ENCODE measurements at places on chromosomes 12 and 14. TPM values are rescaled to one million over a fixed set of nuclear protein-coding genes. Genes with fewer than 3 reads are reported as not detected.

- no peak overlapping the region for H3K27ac ChIP-seq
- no peaks in the 10 kb centered on the region for H3K36me3 ChIP-seq
- no peak for DNase-seq
- H3K4me1 ChIP-seq: no peaks in the 10 kb centered on the region
Observed at GRCh38 chr14:81728447-81728846, 194.8 kb upstream of the SEL1L start.

GRCh38 chr14:90388437-90388836 is 8.4 kb upstream of the CALM1 start:
- peaks cover 17% of the 10 kb centered on the region for H3K4me1 ChIP-seq
- no peak for DNase-seq
- H3K27ac ChIP-seq: no peak overlapping the region

DNA sequence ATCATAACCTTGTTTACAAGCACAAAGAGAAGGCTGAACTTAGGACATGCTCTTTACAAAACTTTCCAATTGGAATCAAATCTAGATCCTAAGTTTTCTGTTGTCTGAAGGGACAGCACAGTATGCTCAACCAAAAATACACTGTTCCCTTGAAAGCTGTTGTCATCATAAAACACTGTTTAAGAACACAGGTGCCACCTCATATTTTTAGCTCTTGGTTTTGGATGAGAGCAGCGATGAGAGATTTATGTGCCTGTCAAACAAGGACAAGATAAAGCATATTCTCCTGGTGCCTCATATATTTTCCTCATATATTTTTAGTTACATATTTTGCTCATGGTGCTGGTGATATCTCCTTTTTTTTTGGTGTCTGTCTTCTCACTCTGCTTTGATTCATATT is 788.4 kb downstream of the AACS start:
- H3K27ac ChIP-seq: no peak overlapping the region
- H3K27me3 ChIP-seq: no peaks in the 10 kb centered on the region
- no peak for DNase-seq
- no peaks in the 10 kb centered on the region for H3K4me1 ChIP-seq
- no peaks in the 10 kb centered on the region for H3K36me3 ChIP-seq

DNA sequence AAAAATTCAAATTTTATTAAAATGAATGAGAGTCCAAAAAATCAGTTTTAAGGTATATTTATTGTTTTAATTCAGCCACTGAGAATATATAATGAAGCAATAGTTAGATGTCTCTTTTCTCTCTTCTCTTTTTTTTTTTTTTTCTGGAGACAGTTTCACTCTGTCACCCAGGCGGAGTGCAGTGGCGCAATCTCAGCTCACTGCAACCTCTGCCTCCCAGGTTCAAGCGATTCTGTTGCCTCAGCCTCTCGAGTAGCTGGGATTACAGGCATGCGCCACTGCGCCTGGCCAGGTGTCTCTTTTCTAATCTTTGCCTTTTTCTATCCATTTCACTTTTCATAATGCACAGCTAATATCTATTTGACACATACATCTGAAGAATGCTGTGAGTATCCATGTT is 307.1 kb upstream of the RGS6 start:
- no peak overlapping the region for H3K27ac ChIP-seq
- H3K36me3 ChIP-seq: peaks cover 25% of the 10 kb centered on the region
- no peaks in the 10 kb centered on the region for H3K4me1 ChIP-seq
- no peaks in the 10 kb centered on the region for H3K27me3 ChIP-seq
- no peak for DNase-seq

- H3K4me3 ChIP-seq: no peak overlapping the region
- H3K4me1 ChIP-seq: no peaks in the 10 kb centered on the region
- no peak overlapping the region for H3K27ac ChIP-seq
- no peaks in the 10 kb centered on the region for H3K27me3 ChIP-seq
Observed at GRCh38 chr14:89849931-89850330, 104.6 kb downstream of the EFCAB11 start.

DNA sequence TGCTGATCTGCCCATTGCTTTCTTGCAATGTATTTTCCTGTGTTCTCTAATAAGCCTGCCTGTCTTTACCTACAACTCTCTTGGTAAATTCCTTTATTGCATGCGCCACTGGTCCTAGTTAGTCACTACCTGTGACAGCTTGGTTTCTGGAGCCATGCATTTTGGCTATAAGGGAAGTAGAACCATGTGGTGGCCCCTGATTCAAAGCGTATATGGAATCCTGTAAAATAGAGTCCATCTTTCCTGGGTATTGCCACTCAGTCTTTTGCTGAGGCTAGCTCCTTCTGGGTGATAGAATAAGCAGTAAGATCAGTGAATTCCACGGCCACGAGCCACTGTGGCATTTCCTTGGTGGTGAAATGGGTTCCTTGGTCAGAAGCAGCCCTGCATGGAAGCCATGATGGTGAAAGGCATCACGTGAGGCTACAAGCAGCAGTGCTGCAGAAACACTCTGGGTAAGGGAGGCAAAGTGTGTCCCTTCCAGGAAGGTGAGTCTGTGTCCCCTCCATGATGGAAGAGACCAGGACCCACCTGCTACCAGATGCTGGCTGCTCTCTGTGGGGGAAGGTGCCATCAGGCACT is 19.6 kb downstream of the TNFAIP2 start:
- no peak overlapping the region for H3K27ac ChIP-seq
- DNase-seq: no peak

DNA sequence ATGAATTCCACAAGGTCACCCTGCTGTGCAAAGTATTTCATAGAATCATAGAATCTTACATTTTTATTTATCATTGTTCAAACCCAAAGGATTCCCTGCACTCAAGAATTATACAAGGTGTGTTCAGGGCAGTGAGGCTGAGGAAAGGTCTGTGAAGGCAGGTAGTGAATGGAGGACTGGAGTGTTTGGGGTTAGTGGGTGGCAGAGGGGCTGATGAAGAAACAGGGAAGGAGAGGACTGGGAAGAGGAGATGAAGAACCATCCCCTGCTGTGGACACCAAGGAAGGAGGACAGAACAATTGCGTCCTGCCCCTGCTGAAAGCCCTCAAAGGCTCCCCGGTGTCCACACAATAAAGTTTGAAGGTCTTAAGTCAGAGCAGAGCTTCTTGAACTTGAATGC is 10.8 kb upstream of the BCDIN3D start:
- no peak overlapping the region for H3K4me3 ChIP-seq
- H3K27ac ChIP-seq: no peak overlapping the region
- no peak for DNase-seq
- H3K4me1 ChIP-seq: no peaks in the 10 kb centered on the region
- no peaks in the 10 kb centered on the region for H3K36me3 ChIP-seq

DNA sequence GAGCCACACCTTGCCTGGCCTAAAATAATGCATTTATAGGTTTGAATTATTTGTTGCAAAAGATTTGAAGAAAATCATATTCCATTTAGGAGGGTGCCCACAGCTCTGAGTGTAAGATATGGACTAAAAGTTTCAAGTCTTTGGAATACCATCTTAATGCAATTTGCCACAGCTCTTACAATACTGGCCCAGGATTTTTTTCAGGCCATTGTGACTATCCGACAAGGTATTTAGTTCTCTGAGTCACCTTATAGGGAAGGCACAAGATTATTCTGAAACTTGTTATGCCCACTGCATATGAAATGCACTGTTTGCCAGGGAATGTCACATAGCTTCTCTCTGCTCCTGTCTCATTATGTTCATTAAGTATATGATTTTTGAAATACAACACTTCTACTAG is 29.6 kb upstream of the SLC6A13 start:
- no peaks in the 10 kb centered on the region for H3K27me3 ChIP-seq
- DNase-seq: no peak
- peaks cover 33% of the 10 kb centered on the region for H3K36me3 ChIP-seq
- no peak overlapping the region for H3K27ac ChIP-seq
- H3K4me3 ChIP-seq: no peak overlapping the region

- no peak overlapping the region for H3K4me3 ChIP-seq
- no peaks in the 10 kb centered on the region for H3K36me3 ChIP-seq
- H3K27ac ChIP-seq: no peak overlapping the region
- H3K27me3 ChIP-seq: peaks cover 5% of the 10 kb centered on the region
Observed at GRCh38 chr12:6818645-6819044, 3.0 kb upstream of the GPR162 start.

DNA sequence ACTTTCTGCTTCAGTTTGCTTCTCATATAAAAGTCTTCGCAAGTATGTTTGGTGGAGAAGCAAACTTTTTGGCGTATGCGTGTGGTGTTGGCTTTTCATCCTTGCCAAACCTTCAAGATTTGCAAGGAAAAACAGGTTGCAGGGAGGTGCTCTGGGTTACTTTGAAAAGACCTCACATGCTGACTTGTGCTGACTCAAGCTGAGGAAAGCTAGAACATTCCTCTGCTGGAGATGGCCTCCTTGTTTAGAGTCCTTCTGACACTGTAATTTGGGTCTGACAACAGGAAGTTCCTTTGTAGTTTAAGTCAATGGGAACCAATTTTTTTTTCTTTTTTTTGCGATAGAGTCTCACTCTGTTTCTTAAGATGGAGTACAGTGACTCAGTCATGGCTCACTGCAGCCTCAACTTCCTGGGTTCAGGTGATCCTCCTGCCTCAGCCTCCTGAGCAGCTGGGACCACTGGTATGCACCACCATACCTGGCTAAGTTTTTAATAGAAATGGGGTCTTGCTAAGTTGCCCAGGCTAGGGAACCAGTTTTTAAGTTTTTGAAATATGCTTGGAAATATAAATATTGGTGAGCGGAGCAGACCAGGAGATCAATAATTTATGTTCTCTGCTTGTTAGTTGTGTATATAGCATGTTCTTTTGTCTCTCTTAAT is 2.6 kb upstream of the ACACB start:
- peaks cover 81% of the 10 kb centered on the region for H3K4me1 ChIP-seq
- no peak for DNase-seq
- H3K27me3 ChIP-seq: no peaks in the 10 kb centered on the region
- no peak overlapping the region for H3K4me3 ChIP-seq

DNA sequence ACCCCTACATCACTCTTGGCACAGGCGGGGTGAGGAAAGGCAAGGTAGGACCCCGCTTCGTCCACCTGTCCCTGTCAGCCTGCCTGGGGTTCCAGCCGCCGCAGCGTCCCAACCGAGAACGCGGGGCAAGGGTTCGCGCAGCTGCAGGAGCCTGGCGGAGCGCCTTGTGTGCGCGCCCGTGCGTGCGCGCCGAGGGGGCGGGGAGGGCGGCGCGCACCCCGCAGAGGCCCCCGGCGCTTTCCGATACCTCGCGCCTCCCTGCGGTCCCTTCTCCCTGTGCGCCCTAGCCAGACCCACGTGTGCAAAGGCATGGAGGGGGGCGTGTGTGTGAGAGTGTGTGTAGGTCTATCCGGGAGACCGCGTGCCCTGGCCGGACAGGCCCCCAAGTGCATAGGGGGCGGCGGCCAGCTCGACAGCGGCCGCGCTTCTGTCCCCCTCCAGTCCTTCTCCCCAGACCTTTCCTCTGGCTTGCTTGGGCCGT is 122.4 kb downstream of the TSPAN9 start:
- H3K36me3 ChIP-seq: no peaks in the 10 kb centered on the region
- H3K4me1 ChIP-seq: peaks cover 31% of the 10 kb centered on the region
- peak overlapping the region; percentile 35 for H3K4me3 ChIP-seq
- no peaks in the 10 kb centered on the region for H3K27me3 ChIP-seq
- no peak for DNase-seq

- DNase-seq: no peak
- no peak overlapping the region for H3K4me3 ChIP-seq
Observed at GRCh38 chr12:127984386-127985055, 282.4 kb upstream of the TMEM132C start.

GRCh38 chr12:53097207-53097563 is 282 bp upstream of the IGFBP6 start:
- peaks cover 27% of the 10 kb centered on the region for H3K4me1 ChIP-seq
- H3K27ac ChIP-seq: peak overlapping the region; percentile 93
- no peak for DNase-seq
- no peaks in the 10 kb centered on the region for H3K36me3 ChIP-seq

DNA sequence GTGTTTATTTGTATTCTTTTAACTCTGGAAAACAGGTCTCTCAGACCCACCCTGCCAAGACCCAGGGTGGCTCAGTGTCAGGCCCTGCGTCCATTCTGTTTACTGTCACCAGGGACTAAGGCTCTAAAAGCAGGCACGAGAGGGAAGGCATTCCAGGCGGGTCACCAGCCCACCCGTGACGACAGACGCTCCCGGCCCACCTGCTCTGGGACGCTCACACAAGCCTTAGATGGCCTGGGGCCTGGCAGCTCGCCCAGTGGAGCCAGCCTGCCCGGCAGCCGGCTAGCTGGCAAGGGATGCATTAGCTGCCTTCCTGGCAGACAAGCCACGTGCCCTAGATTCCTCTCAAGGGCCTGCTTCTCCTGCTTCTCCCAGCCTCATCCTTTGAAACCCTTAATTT is 9.2 kb upstream of the NUAK1 start:
- no peak overlapping the region for H3K4me3 ChIP-seq
- no peaks in the 10 kb centered on the region for H3K4me1 ChIP-seq
- DNase-seq: no peak
- no peak overlapping the region for H3K27ac ChIP-seq
- H3K27me3 ChIP-seq: no peaks in the 10 kb centered on the region
- H3K36me3 ChIP-seq: no peaks in the 10 kb centered on the region

DNA sequence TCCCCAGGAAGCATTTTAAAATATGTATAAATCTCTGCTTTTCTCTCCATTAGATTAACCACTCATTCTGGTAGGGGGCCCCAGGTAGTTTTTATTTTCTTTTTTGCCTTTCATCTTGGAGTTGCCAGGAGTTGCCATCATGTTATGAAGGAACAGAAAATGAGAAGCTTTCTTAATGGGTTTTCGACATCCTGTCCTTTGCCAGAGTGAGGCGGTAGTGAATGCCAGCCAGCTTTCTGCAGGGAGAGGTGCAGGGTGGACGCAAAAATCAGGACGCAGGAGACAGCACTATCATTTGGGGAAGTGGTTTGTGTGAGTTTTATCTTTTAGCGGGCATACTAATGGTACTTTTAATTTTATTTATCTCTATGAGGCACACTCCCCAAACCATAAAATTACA is 1.7 kb downstream of the RASSF8 start:
- peak overlapping the region; percentile 85 for H3K27ac ChIP-seq
- no peak for DNase-seq
- peak overlapping the region; percentile 57 for H3K4me3 ChIP-seq
- no peaks in the 10 kb centered on the region for H3K36me3 ChIP-seq
- H3K27me3 ChIP-seq: peaks cover 28% of the 10 kb centered on the region

DNA sequence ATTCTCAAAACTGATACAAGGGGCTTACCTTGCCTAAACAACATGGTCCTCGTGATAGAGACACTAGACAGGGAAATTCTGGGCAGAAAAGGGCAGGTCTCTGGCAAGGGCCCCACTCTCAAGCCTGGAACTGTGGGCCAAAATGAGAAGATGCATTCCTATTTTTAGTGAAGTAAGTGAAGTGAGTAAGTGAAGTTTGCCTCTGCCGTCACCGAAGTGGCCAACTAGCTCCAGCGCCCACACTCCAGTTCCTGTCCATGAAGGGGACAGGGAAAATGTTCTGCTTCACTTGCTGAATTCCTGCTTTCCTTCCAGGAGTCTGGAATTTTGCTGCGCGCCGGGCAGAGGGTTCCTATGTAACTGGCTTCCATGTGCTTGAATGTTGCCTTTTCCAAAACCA is 1035.6 kb upstream of the TMEM132C start:
- no peak overlapping the region for H3K4me3 ChIP-seq
- no peaks in the 10 kb centered on the region for H3K4me1 ChIP-seq
- no peak overlapping the region for H3K27ac ChIP-seq
- DNase-seq: no peak
- no peaks in the 10 kb centered on the region for H3K36me3 ChIP-seq

DDX54 gene
- total RNA-seq: 59.9 TPM

SLC25A47 gene
- not detected for total RNA-seq

KRT5 gene
- total RNA-seq: 12,107 TPM

POTEM gene
- not detected for total RNA-seq

Measured in esophagus squamous epithelium (tissue), 5 donors.